Stimulated activated CD8-positive, alpha-beta memory T cell treated with anti-CD3 and anti-CD28 coated beads, Interleukin-7, amount 100 ng/mL, for 48 hours (primary cell): ENCODE measurements at places on chromosomes 4 and X.
A peak's percentile ranks its signal among the peaks of the same experiment; 100 is the strongest.

DNA sequence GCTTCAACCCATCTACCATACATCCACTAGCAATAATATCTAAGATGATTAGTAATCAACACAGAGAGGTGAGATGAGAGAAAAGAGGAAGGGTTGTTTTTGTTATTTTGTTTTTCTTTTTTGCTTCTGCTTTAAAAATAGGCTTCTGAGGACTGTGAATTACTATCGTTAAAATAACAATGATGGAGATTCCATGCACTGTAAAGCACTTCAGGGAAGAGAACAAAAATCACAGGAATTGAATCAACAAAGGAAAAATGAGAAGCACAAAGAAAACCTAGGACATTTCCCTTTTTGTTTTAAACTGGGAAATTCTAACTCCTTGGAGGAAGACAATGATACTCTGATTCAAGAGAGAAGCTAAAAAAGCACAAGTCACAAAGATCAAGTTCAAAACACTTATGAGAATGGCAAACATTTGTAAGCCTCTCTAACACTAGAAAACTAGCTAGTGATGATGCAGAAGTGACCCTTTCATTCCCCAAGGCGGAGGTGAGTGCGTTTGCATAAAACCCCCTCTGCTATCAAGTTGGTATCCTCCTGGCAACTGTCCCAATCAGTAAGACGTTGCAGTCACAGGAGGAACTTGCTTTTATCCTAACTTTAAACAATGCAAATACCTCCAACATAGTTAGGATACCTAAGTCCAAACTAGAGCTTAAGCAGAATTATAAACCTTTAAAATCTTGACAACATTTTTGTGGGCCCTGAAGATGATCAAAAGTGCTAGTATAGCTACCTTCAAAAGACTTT is 308.5 kb downstream of the CAMK2D start:
- DNase-seq, result no peak

GRCh38 chr4:158209825-158210807 is at the start of gene TMEM144:
TSS of gene TMEM144 (plus strand) at chr4:158210486. CDS start at chr4:158212668, 2,182 bp downstream.
- DNase-seq, result peak; percentile 52

- DNase-seq, result no peak
These were observed 8.1 kb downstream of the HPSE start for GRCh38 chr4:83326546-83326945.

DNA sequence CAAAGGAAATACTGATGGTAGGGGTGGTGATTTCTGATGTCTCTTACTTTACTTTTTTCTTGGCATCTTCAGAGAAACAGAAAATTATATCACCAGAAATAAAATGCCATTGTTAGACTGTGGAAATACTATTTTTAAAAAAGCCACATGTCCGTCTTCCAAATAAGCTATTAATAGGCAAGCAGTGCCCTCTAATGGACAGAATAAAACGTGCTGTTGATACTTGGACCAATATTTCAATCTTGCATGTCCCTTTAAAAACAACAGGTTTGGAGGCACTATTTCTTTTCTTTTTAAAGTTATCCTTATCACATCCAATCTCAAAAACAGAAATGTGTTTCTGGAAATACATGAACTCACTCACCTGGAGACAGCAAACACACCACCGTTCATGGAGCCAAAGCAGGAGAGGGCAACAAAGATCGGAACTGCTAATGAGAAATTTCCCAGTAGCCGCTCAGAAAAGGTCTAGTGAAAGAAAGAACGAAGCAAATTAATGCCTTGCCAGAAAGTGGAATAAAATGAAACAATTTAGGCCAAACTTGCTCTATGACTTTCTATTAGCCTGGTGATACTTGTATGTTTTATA is 59.2 kb downstream of the SLC7A11 start:
- no peak for DNase-seq

- DNase-seq, result no peak
These were observed 181.0 kb downstream of the GPAT3 start for GRCh38 chr4:83716874-83717273.

DNA sequence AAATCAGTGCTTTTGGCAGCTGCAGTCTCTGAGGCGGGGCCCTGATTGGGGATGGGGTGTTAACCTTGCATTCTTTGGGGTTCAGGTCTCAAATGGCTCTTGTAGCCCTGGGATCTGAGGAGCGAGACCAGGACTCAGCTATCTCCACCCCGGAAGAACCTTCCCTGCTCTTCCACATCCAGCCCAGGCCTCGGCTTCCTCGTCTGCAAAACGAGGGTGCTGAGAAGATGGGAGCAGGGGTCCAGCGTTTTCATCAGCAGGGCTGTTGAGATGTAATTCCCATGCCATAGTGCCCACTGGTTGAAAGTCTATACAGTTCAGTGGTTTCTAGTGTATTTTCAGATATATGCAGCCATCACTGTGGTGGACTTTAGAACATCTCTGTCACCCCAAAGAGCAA is 34.6 kb upstream of the WFS1 start:
- no peak for DNase-seq

- no peak for DNase-seq
These were observed 793.9 kb downstream of the ADGRL3 start for GRCh38 chr4:61994036-61994435.

- no peak for DNase-seq
These were observed 66.9 kb downstream of the PTPN13 start for GRCh38 chr4:86661006-86661405.

DNA sequence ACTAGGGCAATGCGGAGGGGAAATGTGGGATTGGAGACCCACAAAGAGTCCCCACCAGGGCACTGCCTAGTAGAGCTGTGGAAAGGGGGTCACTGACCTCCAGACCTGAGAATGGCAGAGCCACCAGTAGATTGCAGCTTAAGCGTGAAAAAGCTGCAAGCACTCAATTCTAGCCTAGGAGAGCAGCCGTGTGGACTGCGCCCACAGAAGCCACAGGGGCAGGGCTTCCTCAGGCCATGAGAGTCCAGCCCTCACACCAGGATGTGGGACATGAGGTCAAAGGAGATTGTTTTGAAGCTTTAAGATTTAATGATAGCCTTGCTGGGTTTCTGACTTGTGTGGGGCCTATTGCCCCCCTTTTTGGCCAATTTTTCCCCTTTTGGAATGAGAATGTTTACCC is 379.0 kb downstream of the INPP4B start:
- no peak for DNase-seq

DNA sequence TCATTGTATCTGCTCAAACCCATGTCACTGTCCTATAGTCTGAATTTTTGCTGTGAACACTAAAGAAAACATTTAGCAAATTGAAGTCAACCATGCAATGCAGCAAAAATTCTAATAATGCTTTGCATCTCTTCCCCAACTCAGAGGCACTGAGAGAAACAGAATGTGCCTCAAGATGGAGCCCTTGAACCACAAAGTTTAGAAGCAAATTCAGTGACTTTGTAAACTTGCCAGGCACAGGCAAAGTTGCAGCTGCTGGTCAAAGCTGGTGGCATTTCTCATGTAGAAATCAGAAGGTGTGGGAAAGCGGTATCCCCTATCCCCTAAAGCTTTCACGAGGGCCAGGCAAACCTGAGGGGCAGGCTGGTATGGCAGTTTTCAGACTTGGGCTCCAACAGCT is 121.7 kb upstream of the DIPK2B start:
- DNase-seq, result no peak

GRCh38 chr4:39232100-39232499 is 49.8 kb downstream of the WDR19 start:
- DNase-seq, result no peak

DNA sequence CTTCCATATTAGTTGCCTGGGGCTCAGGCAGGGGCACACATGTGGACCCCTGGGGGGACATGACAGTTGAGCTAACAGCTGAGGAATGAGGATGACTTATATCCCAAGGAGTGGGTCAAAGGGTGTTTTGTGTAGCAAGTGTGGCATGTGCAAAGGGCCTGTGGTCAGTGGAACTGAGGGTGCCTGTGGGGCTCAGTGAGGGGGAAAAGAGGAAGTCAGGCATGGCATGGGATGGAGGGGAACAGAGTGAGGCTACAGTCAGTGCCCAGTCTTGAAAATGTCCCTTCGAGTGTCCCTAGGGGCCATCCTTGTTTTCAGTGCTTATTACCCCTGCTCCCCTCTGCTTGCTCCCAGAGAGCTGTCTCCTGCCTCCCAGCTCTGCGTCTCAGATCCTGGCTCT is 64.3 kb upstream of the CD99 start:
- no peak for DNase-seq

DNA sequence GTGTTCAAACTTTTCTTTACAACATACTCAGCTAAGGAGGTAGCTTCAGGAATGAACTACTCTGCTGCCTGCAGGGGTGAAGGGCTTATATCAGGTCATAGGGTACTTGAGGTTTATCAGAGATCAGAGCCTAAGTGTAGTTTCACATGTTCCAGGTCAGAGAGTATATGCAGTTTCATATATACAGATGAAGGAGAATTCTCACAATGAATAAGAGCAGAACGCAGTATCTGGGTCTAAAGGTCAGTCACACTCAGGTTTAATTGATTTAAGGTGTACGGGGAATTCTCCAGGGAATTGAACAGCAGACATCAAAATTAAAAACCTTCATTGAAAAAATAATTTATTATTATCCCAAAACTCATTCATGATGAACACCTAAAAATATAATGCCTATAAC is 700.6 kb downstream of the TECRL start:
- DNase-seq, result no peak

GRCh38 chrX:107686792-107687191 is 58.5 kb downstream of the PRPS1 start:
- no peak for DNase-seq

GRCh38 chr4:45679411-45679810 is 444.4 kb downstream of the GABRG1 start:
- DNase-seq, result no peak

GRCh38 chrX:53031380-53031779 is 17.2 kb upstream of the GPR173 start:
- no peak for DNase-seq

- DNase-seq, result no peak
These were observed 16.1 kb upstream of the RS1 start for GRCh38 chrX:18687856-18688495.

GRCh38 chrX:104488811-104489210 is 77.2 kb upstream of the IL1RAPL2 start:
- no peak for DNase-seq

DNA sequence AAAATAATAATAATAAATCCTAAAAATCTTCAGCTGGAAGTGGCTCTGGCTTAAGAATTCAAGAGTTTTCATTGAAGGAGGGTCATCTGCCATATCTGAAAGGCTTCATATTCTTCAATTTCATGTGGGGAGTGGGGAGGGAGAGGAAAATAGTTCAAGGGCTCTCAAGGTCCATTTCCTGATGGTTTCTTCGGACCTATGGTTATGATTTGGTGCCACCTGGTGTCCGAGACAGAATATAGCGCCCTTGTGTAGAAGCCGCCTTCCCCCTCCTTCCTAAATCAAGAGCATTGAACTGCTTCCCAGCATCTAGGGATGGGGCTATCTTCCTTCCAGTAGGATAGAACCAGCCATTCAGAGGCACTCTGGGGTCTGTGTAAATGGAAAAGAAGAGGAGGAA is 34.3 kb downstream of the NLGN3 start:
- no peak for DNase-seq

- no peak for DNase-seq
These were observed 116.7 kb downstream of the HMX1 start for GRCh38 chr4:8754634-8755589.

DNA sequence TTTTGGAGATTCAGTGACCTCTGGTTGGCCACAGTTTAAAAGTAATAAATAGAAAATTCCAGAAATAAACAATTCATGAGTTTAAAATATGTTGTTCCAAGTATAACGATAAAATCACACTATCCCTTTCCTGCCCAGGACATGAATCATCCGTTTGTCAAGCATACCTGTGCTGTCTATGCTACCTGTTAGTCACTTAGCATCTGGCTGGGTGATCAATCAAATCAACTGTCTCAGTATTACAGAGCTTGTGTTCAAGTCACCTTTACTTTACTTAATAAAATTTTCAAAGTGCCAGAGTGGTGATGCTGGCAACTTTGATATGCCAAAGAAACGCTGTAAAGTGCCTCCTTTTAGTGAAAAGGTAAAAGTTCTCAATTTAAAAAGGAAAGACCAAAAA is 979.5 kb upstream of the NDST4 start:
- DNase-seq, result no peak

- DNase-seq, result no peak
These were observed 2.8 kb upstream of the ZNF718 start for GRCh38 chr4:121408-122084.

DNA sequence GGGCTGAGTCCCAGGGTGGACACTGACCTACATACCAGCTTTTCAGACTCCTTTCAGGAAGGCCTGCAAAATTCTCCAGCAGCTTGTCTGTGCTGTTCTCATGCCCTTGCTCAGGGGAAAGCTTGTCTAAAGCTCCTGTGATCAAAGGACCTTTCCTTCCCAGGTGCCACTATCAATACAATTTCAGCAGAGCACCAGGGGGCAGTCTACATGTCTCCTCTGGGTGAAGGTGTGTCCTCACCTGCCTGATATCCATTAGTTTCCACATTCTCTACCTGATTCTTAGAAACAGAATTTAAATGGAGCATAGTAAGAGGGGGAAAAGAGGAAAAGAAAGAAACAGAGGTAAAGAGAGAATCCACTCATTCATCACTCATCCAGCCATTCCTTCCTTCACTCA is 114.2 kb downstream of the PPARGC1A start:
- no peak for DNase-seq

DNA sequence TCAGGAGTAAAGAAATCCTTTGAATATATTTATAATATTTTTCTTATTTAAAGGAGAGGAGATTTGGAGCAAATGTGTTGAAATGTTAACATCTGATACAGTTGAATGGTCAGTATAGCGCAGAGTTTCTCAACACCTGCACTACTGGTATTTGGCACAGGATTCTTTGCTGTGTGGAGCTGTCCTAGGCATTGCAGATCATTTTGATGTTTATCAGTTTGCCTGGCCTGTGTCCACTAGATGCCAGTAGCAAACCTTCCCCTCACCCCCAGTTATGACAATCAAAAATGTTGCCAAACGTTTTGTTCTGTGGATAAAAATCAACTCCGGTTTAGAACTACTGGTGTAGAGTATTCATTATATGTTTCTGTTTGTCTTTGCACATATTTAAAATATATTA is 765.3 kb upstream of the SLIT2 start:
- DNase-seq, result no peak

DNA sequence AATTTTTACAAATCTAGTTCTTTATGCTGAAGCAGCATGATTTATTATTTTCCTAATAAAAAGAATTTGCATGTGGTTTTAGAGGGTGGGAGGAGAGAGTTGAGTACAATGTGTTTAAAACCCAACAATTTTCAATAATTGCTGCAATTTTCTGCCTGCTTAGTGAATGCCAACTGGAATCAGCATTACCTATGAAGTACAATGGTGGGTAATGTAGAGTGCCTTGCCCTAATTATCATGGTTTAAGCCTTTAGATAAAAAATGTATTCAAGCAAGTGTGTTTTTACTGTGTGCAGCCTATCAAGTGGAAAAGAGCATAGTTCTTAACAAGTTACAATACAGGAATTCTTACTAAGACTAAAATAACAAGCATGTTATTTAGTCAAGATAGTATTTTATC is 77.9 kb upstream of the ANKRD50 start:
- no peak for DNase-seq

DNA sequence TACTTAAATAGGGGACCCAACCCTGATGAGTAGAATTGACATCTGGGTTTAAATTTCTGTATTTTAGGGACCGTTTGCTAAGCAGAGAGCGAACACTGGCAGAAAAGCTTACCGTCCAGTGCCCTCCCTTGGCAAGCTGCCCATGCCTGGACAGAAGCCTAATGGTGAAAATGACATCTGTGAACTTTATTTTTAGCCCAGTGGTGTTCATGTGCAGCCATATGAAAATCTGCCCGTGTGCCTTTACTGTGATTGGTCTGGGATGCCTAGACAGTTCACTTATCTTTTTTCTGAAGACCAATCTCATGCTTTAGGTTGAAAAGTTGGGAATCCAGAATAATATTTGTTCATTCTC is 1.1 kb downstream of the STBD1 start:
- no peak for DNase-seq

- DNase-seq, result no peak
These were observed 158.8 kb downstream of the CAMK2D start for GRCh38 chr4:113602646-113603228.
